Nasal cavity respiratory epithelium epithelial cell of viscerocranial mucosa (primary cell): ENCODE measurements at places on chromosomes 16 and 17. TPM values are rescaled to one million over a fixed set of nuclear protein-coding genes. Genes with fewer than 3 reads are reported as not detected.

The PIK3R6 gene
- not detected in 2 replicates for total RNA-seq

The KRTAP3-2 gene
- not detected in 2 replicates for total RNA-seq

The CMTM2 gene
- not detected in 2 replicates for total RNA-seq

The C16orf96 gene
- total RNA-seq = under 0.01 and 0.14 TPM in 2 replicates

The PLCG2 gene
- total RNA-seq = 2.1 and 10.6 TPM in 2 replicates

The MT1G gene
- total RNA-seq = 0.68 and 3.3 TPM in 2 replicates

The ANTKMT gene
- total RNA-seq = 10.0 and 20.5 TPM in 2 replicates

The MMP15 gene
- total RNA-seq = 11.3 and 29.3 TPM in 2 replicates

The UNC45B gene
- total RNA-seq = under 0.01 TPM in 2 replicates

The PRSS33 gene
- total RNA-seq = not detected in 2 replicates

The GPR179 gene
- under 0.01 and 0.14 TPM in 2 replicates for total RNA-seq

The KIAA0753 gene
- total RNA-seq = 9.2 and 18.8 TPM in 2 replicates

The TMC7 gene
- 4.1 and 5.5 TPM in 2 replicates for total RNA-seq

The CETP gene
- total RNA-seq = not detected in 2 replicates

The AXIN2 gene
- under 0.01 TPM in 1 of 2 replicates, not detected in the other for total RNA-seq

The SLC22A31 gene
- total RNA-seq = 0.14 and 0.34 TPM in 2 replicates

The MYO15A gene
- total RNA-seq = under 0.01 and 0.57 TPM in 2 replicates

The C17orf100 gene
- 0.34 and 0.64 TPM in 2 replicates for total RNA-seq
